Parietal lobe (tissue), 2 donors: ENCODE measurements at places on chromosomes 1 and 21. TPM values are rescaled to one million over a fixed set of nuclear protein-coding genes. Genes with fewer than 3 reads are reported as not detected.

The ST6GALNAC5 gene
- total RNA-seq, result 41.0 TPM

The OPRD1 gene
- 0.31 TPM for total RNA-seq

The SLC44A3 gene
- total RNA-seq, result 2.2 TPM

The CR2 gene
- not detected for total RNA-seq

The CELA3B gene
- total RNA-seq, result not detected

The PCP4L1 gene
- total RNA-seq, result 1.9 TPM

The HHAT gene
- 3.4 TPM for total RNA-seq

The CAPN9 gene
- total RNA-seq, result not detected

The OR6N1 gene
- not detected for total RNA-seq

The VPS72 gene
- total RNA-seq, result 63.2 TPM

The SERPINC1 gene
- total RNA-seq, result not detected

The ERG gene
- 2.5 TPM for total RNA-seq

The ELAPOR1 gene
- 44.8 TPM for total RNA-seq

The TRIM58 gene
- total RNA-seq, result 5.3 TPM

The TNFRSF25 gene
- total RNA-seq, result 34.1 TPM

The TMEM51 gene
- 0.94 TPM for total RNA-seq

The CYP4A11 gene
- 0.31 TPM for total RNA-seq

The LCE1F gene
- not detected for total RNA-seq

The CD1B gene
- total RNA-seq, result not detected

The NUAK2 gene
- 1.9 TPM for total RNA-seq

The NMNAT2 gene
- 73.2 TPM for total RNA-seq
